T follicular helper cell (primary cell): ENCODE measurements at places on chromosomes 5 and 9.

- no peak for DNase-seq
These were observed 1495.2 kb downstream of the MAT2B start for GRCh38 chr5:165000479-165001190.

GRCh38 chr5:169901896-169902295 lies 78.4 kb downstream of the INSYN2B start:
- no peak for DNase-seq

GRCh38 chr5:93417490-93417889 lies 163.5 kb downstream of the NR2F1-AS1 start:
- no peak for DNase-seq

DNA sequence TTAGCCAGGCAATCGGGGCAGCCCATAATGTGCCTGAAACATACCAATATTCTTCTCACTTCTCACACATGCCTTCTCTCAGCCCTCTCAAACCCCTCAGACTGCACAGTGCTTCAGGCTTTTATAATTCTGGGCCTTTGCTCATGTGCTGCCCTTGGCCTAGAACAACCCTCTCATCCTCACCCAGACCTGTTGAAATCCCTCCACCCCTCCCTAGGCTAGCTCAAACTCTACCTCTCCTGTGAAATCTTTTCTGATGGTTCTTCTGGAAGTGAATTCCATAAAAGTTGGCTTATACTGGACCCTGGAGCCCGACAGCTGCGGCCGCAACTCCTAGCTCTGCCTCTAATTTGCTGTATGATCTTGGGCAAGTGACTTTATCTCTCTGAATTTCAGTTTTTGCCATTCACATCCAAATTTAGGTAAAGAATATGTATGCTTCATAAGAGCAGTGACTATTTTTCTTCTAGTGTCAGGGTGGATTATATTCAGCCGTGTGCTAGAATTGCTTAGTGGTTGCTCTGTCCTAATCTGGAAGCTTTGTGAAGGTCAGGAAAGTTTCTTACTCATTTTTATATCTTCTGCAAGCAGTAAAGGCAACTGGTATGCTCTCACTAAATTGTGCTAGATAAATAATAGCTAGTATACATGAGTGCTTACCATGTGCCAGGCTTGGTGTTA lies 221.4 kb downstream of the MAPKAP1 start:
- no peak for DNase-seq

GRCh38 chr5:148998174-148998797 lies 64.6 kb downstream of the SH3TC2 start:
- no peak for DNase-seq

- no peak for DNase-seq
These were observed 327.6 kb downstream of the ACTL7B start for GRCh38 chr9:108528231-108528630.

DNA sequence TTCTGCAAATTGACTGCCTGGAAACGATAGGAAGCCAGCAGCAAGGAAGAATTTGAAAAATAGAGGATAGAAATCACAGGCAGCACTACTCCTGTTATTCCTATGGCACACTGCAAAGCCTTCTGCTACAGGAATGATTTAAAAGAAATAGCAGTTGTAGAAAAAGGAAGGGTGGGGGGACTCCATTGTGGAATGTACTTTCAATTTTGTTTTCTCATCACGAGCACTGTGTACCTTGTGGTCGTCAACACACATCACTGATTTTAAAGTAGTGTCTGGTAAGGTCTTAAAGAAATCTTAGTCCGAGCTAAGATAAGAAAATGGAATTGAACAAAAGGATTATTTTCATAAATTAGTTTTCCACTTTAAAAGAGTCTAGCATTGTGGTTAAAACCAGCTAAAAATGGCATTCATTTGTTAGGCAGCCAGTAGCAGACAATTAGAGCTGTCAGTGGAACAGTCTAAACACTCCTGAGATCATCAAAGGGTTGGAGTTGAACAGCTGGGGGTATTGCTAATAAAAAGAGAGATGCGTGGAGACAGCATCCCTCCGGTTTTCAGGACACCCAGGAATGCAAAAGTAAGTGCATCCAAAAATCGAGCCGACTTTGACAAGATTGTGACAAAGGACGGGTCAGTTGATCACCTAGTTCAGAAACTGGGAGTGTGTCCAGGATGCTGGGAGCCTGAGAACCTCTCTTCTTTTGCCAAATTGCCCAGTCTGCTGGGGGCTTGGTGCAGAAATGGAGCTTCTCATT lies 97.8 kb upstream of the WWC1 start:
- DNase-seq, result no peak

GRCh38 chr9:99272836-99273235 lies 50.8 kb downstream of the SEC61B start:
- no peak for DNase-seq

DNA sequence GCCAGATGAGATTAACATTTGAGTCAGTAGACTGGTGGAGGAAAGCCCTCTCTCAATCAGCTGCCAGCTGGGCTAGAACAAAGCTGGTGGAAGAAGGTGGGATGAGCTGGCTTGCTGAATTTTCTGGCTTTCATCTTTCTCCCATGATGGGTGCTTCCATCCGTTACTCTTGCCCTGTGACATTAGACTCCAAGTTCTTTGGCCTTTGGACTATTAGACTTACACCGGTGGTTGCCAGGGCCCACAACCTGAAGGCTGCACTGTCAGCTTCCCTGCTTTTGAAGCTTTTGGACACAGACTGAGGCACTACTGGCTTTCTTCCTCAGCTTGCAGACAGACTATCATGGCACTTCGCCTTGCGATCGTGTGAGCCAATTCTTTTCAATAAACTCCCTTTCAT lies 642.7 kb downstream of the TAF11L14 start:
- no peak for DNase-seq

GRCh38 chr5:95669540-95669939 lies 13.3 kb downstream of the SPATA9 start:
- DNase-seq, result no peak

GRCh38 chr9:79889369-79889768 lies 317.6 kb downstream of the TLE4 start:
- DNase-seq, result no peak

GRCh38 chr5:132456987-132457361 lies 33.6 kb downstream of the IRF1 start:
- no peak for DNase-seq

GRCh38 chr5:22063717-22064116 lies 789.4 kb downstream of the CDH12 start:
- no peak for DNase-seq

GRCh38 chr5:124231230-124231629 lies 515.2 kb downstream of the ZNF608 start:
- DNase-seq, result no peak

- DNase-seq, result no peak
These were observed 177.5 kb downstream of the AOPEP start for GRCh38 chr9:94903961-94904421.

DNA sequence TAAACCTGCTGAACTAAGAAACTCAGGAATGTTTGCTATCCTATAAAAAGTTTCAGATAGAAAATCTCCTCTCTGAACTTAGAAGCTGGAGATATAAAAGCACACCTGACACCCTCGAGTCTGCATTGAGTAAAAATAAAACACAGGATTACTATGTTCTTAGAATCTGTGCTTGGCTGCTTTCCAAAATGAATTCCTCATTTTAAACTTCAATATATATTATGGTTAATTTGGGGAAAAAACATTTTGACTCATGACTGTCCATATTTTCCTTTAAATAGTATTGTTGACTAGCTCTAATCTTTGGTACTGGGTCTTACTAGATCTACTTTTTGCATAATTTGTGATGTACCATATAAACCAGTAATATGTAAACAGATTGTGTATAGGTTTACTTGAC lies 36.7 kb downstream of the FBXW2 start:
- DNase-seq, result no peak

DNA sequence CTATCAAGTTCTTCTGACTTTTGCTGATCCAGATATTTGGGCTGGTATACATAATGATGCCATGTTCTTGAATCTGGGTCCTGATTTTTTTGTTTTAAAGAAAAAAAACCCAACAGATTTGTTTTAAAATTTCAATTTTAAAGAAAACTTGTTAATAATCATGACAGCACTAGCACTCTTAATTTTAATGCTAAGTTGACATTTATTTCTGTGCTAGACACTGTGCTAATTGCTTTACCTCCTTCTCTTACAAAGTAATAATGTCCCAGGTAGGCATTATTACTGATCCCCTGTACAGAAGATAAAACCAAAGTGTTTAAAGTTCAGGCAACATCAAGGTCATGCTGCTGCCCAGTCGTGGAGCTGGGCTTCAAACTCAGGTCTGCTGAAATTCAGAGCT lies 101.9 kb downstream of the ZNF608 start:
- DNase-seq, result no peak

DNA sequence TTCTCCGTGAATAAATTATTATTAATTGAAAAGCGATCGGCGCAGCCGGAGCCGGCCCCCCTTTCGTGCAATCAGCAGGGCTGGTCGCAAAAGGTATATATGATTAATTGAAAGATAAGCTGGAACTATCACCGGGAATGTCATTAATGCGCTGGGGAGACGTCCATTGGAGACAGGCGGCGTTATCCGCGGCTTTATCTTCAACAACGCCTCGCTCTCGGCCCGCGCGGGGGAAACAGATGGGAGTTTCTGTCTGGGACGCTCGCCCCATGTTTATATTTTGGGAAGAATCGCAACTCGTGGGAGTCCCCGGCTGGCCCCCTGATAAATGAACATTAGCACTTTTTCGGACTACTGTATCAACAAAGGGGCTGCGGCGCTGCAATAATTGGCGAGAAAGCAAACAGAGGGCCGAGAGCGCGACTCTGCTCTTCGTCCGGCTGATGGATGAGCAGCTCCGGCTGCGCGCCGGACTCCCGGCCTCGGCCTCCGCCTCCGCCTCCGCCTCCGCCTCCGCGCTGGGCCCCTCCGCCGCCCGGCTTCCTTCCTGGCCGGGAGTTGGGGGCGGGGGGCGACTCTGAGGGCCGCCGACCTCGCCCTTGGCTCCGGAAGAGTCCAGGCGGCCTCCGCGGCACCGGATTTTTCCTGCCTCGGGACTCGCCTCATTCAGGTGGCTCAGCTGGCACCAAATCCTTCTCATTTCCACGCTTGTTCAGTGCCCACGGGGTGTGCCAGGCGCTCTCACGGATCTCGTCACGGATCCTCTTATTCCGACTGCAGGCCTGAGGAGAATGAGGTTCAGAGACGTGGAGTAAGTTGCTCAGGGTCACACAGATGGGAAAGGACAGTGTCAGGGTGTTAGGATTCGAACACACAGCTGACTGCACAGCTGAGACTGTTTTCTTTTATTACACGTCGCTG lies 3.6 kb upstream of the NKX2-5 start:
- DNase-seq, result no peak

- no peak for DNase-seq
These were observed 47.8 kb upstream of the TRIM32 start for GRCh38 chr9:116639251-116639741.

- DNase-seq, result no peak
These were observed 8.6 kb downstream of the HAPLN1 start for GRCh38 chr5:83711982-83712601.

DNA sequence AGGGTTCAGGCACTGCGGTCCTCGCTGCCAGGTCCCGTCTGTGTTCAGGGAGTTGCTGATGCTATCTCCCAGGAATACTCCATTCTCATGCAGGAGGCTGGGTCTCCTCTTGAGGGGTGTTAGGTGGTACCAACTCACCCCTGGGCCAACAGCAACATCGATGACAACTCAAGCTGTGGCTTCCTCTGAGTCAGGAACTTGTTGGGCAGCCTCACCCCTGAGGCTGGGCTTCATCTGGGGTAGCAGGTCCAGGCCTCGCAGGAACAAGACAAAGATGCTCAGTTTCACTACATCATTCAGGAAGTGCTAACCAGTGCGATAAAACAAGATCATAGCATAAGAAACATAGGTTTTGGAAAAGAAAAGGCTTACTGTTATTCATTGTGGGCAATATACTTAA lies 125.9 kb downstream of the SYK start:
- no peak for DNase-seq

DNA sequence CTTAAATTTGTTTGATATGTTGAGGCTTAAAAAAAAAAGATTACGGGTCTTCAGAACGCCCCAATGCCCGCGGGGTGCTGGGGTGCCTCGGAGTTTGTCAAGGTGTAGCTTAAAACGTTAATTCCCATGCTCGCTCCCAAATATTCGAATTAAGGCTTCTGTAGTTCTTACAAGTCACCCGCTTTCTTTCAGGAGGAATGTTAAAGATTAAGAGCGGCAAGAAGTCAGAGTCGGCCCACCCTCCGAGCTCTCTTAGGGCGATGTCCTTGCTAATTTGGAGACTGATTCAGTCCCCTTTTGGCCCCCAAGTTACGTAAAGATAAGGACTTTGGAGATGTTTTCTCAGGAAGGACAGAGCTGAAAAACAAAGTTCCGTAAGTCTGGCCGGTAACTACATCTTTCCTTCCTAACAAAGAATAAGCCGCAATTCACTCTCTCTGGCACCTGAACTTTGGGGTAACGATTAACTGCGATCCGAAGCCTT lies 746 bp upstream of the NPM1 start:
- DNase-seq, result no peak

DNA sequence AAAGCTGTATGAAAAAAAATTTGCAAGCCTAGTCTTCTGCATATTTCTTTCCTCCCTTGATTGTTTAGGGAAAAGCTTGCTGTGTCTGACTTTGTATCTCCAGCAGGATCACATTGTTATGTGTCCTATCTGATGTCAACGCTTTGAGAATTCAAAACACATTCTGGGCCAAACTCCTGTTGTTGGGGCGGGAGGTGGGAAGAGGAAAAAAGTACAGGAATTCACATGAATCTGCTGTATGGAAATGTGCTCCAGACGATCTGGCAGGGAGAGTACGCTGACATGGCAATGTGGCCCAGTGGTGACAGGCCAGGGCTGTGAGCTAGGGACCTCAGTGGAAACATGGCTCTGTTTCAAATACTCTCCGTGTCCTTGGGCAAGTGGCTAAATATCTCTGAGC lies 87.4 kb upstream of the GNA14 start:
- no peak for DNase-seq

DNA sequence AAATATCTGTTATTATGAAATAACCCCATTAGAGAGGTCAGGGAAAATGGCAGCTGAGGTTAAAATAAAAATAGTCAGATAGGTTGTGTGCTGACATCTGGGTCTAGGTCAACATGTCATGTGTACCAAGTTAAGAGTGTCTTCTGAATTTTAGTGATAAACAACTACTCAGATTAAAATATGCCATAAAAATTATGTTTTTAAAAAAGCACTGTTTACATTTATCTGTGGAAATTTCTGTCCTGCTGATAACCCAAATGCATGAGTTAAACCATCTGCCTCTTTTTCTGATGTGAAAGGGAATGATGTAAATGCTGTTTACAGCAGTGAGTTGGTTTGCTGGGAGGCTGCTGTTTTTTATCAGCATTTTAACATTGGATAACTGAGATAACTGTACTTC lies 361.2 kb upstream of the TARS1 start:
- no peak for DNase-seq

DNA sequence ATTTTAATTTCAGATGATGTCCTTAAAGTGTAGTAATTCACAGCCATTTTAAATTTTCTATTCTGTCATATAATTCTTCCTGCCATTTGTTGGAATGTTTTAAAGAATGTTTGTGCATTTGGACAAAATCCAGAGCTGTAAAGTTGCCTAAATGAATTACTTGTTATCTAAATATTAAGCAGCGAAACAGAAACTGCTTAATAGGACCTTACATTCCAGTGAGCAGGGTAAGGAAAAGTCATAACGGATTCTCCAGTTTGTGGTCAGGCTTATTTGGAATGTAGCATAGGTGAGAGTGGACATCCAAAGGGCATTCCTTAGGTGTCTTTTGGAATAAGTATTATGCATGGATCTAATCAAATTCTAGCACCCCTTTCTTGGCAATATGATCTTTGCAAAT lies 410.4 kb upstream of the PTPRD start:
- DNase-seq, result no peak
